ENCODE measurements at places on chromosomes 3 and 15.

DNA sequence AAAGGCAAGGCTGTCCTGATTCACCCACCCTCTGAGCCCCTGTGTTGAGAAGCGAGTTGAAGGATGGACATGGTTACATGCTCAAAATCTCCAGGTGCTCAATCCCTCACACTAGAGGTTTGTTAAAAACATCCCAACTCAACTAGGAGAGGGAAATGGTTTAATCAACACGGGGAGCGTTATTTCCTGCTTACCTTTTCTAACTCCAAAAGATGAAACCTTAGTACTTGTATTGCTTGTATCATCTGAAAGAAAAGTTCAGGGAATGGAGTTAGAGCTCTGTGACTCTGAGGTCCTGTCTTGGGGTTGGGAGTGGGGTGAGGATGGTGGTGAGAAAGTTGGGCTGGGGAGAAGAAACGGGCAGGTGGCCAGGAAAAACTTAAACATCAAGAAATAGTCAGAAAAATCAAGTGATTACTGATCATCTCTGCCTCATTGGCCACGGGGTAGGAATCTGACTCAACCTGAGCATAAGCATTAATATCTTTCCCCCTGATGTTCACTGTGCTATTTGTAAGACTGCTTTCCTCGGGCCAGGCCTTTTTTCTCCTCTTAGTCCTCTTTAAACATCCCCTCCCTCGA, 5.9 kb downstream of the MEIS2 start:
- DNase-seq = no peak

GRCh38 chr15:76151599-76151974, 91.8 kb downstream of the TMEM266 start:
- DNase-seq = no peak

DNA sequence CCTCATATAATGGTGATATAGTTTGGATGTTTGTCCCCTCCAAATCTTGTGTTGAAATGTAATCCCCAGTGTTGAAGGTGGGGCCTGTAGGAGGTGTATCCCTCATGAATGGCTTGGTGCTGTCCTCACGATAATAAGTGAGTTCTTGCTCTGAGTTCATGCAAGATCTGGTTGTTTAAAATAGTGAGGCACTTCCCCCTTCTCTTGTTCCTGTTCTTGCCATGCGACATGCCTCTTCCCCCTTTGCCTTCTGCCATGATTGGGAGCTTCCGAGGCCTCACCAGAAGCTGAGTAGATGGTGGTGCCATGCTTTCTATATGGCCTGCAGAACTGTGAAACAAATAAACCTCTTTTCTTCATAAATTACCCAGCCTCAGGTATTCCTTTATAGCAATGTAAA, 39.2 kb downstream of the REC114 start:
- DNase-seq = no peak

DNA sequence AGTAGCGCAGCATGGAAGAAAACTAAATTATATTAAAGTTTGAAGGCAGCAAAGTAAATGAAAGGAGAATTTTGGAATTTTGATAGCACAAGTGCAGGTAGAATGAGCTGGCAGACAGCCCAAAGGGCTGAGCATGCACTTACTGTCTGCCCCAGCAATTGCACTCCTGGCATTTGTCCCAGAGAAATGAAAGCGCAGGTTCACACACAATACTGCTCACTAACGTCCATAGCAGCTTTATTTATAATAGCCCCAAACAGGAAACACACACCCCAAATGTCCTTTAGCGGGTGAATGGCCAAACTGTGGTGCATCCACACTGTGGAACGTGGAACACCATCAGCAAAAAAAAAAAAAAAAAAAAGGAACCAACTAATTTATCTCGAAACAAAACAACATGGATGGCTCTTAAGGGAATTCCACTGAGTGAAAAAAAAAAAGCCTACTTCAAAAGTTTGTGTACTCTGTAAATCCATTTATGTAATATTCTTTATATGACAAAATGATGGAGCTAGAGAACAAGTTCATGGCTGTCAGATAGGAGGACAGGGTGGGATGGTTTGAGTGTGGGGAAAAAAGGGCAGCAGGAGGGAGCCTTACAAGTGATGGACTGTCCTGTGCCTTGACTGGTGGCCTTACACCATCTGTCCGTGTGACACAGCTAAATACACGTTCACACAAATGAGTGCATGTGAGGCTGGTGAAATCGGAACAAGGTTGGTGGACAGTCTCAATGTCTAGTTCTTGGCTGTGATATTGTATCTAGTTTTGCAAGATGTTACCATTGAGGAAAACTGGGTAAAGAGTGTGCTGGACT, 6.0 kb upstream of the TM2D3 start:
- DNase-seq = no peak

DNA sequence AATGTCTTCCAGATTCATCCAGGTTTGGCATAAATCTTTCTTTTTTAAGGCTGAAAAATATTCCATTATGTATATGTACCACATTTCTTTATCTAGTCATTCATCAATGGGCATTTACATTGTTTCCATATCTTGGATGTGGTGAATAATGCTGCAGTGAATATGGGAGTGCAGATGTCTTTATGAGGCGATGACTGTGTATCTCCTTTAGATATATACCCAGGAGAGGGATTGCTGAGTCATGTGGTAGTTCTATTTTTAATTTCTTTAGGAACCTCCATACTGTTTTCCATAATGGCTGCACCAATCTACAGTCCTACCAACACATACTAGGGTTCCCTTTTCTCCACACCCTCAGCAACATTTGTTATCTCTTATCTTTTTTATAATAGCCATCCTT, 96.3 kb downstream of the LRRC28 start:
- DNase-seq = no peak

DNA sequence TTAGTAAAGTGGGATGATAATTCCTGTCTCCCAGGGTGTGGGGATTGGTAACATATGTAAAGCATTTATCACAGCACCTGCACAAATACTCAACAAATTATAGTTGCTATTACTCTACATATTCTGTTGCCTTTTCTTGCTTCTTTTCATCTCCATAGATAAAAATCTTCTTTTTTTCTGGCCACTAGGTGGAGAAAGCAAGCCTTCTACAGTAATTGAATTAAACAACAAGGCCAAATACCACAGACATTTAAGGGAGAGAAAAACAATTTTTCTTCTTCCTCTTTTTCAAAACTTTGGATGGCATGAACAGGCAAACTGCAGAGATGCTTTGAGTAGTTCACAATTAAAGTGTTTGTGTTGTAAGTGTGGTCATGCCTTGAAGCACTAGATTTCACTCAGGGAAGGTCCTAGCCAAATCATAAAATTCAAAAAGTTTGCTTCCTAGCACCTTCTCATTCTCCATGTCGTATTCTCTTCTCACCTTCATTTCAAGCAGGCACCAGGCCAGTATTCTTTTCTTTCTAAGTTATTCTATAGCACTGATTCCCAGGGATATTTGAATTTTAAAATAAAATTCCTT, 493.4 kb upstream of the TGFBR2 start:
- DNase-seq = no peak

DNA sequence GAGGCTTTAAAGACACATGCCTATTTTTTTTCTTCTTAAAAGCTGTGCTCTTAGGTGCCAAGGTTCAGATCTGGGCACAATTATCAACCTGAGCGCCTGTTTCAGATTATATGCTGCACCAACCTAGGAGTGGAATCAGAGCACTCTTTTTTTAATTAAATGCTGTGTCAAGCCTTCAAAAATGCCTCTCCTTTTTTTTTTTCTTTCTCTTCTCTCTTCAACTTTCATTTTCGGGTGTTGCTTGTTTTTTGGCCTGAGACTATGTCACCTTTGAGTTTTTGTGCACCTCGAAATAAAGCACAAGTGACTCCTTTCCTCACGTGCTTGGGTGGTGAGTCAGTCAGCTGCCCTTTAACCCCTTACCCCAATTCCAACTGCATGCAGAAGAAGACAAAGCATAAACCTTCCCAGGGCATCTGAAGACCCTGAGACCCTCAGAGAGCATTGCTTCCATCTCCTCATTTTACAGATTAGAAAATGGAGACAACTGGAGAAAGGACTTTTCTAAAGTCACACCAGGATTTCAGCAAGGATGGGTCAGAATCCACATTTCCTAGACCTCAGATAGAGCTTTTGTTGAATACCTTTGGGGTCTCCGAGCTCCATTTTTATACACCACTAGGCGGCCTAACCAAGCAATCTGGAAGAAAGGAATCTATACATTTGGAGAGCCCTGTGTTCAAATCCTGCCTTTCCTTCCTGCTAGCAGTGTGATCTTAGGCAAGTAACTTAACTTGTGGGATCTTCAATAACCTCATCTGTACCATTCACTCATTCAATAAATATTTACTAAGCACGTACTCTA, 631 bp upstream of the PRICKLE2 start:
- DNase-seq = no peak

DNA sequence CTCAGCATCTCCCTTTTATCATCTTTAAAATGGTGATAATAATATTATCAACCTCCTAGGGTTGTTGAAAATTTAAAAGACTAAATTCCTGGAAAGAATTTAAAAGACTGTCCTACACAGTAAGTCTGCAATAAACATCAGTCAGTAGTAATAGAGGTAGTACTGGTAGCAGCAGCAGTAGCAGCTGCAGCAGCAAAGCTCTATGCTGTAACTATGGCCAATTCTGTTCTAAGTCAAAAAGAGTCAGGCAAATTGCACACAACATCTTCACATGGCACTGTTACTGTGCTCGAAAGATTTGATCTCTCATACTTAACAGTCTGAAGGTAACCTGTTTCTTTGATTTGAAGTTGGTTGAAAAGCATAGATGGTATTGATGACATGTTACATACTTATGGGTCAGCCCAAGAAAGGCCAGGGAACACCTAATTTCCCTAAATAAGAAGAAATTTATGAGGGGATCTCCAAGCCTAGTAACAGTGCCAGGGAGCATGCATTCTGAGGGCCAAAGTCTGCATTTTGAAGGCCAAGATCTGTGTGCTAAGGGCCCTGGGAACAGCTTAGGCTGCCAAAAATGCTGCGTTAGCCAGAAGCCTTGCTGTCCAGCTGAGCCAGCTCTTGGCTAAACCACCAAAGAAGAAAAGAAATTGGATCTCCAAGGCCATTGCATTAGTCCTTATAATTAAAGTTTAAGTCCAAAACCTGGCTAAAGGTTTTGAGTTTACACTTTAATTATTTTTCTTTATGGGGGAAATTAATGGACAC, 68.2 kb downstream of the SIDT1 start:
- DNase-seq = no peak

- no peak for DNase-seq
Measured at GRCh38 chr3:6228958-6229683, 631.8 kb upstream of the GRM7 start.

GRCh38 chr15:33460166-33460805, 149.5 kb downstream of the RYR3 start:
- DNase-seq = no peak

- no peak for DNase-seq
Measured at GRCh38 chr3:177760803-177761202, 563.5 kb upstream of the TBL1XR1 start.

GRCh38 chr3:119586733-119587172, 7.5 kb downstream of the ADPRH start:
- DNase-seq = no peak

- no peak for DNase-seq
Measured at GRCh38 chr15:57160823-57161560, 215.3 kb upstream of the CGNL1 start.

- no peak for DNase-seq
Measured at GRCh38 chr3:195715583-195716266, 5.1 kb upstream of the MUC20 start.

DNA sequence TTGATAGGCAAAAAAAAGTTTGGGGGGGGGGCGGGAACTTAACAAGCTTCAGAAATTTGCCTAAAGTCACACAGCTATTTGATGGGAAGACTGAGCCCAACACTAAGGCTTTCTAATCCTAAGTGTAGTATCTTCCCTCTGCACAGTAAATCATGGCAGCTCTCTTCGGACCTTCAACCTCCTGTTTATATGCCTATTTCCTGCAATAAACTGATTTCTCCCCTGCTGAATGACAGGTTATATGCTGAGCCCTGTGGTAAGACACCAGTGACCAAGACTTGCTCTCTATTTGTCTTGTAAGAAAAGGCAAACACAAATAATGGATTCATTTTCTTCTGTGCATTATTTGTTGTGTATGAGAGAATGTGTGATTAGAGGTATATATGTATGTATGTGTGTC, 355.8 kb upstream of the ARRDC4 start:
- DNase-seq = no peak

GRCh38 chr15:39205506-39206371, 375.1 kb upstream of the THBS1 start:
- no peak for DNase-seq

- DNase-seq = no peak
Measured at GRCh38 chr15:81275711-81276392, 48.1 kb downstream of the STARD5 start.

DNA sequence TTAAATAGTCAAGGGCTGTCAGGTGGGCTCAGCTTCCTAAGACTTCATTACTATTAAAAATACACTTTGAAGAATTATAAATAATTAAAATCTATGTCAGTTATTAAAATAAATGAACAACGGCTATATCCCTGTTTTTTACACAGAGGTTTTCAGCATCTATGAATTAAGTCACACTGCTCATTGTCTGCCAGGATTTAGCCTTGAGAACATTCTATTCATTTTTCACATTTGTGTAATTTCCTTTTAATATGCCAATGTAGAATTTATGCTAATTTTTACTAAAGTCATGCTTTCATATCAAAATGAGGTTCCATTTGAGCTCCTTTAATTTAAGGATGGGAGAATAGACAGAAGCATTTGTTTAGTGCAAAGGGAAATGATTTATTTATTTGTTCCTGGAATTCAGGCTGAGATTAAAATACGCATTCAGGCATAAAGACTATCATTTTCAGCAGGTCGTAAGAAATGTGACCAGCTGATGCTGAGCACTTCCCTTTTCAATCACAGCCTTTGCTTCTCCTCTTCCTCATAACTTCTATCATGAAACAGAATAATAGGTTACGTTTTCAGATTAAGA, 345.1 kb downstream of the MFSD1 start:
- no peak for DNase-seq

GRCh38 chr15:23057707-23058106, 18.3 kb upstream of the TUBGCP5 start:
- DNase-seq = no peak

GRCh38 chr3:125435231-125435630, 60.1 kb upstream of the ZNF148 start:
- DNase-seq = no peak

- DNase-seq = no peak
Measured at GRCh38 chr3:139307072-139307491, 36.7 kb upstream of the MRPS22 start.

DNA sequence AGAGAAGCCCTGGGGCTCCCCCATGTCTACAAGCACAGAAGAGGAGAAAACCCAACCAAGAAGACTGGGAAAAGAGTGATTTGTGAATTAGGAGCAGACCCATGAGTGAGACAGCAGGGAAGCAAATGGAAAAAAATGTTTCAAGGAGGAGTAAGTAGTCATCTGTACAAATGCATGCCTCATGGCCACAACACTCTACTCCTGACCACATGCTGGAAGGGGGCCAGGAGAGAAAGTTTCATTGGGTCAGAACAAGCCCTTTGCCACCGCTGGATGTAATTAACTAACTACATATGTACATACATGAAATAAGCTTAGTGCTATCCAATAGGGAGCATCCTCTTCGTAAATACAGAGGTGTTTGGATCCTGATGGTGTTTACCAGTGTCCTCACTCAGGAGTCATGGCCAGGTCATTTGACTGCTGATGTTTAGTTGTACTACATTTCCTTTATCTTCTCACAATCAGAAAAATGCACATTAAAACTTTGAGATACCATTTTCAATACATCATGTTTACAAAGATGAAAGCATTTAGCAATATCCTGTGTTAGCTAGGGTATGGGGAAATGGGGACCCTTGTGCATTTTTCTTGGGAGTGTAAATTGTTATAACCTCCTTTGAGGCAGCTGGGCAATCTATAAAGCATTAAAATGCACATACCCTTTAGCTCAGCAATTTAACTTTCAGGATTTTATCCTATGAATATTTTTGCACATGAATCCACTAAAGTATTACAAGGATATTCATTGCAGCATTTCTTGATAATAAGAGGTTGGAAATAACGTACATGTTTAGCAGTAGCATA, 27.1 kb downstream of the CLRN1 start:
- DNase-seq = no peak

Measured in GOT3 (cell line).